ENCODE measurements at places on chromosomes 3 and 15.

- no peaks in the 10 kb centered on the region for H3K36me3 ChIP-seq
- no peak overlapping the region for H3K27ac ChIP-seq
- no peak overlapping the region for H3K4me3 ChIP-seq
- no peaks in the 10 kb centered on the region for H3K27me3 ChIP-seq
- no peaks in the 10 kb centered on the region for H3K4me1 ChIP-seq
These were observed 2.2 kb upstream of the SH3GL3 start for GRCh38 chr15:83444936-83445335.

DNA sequence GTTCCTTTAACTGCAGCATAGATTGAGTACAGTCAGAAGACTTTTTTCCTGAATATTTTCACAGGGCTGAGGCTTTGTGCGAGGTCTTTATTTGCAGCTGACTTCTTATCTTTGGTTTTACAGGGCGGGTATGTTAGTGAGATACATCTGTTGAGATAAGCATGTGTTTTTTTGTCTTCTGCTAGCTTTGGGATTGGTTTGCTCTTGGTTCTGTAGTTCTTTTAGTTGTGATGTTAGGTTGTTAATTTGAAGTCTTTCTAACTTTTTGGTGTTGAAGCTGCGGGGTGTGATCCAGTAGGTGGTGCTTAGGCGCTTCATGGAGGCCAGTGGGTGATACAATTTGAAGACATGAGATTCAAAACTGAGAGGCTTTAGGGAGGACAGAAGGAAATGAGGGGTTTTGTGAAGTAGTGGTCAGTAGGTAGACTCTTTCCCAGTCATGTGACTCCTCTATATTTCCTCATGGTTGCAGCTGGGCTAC lies 67.9 kb upstream of the TNFSF10 start:
- peaks cover 13% of the 10 kb centered on the region for H3K4me1 ChIP-seq
- H3K36me3 ChIP-seq = no peaks in the 10 kb centered on the region
- H3K27ac ChIP-seq = no peak overlapping the region
- no peaks in the 10 kb centered on the region for H3K27me3 ChIP-seq

- H3K27ac ChIP-seq = peak overlapping the region; percentile 89
- no peak for DNase-seq
- no peaks in the 10 kb centered on the region for H3K27me3 ChIP-seq
- peak overlapping the region; percentile 31 for H3K4me3 ChIP-seq
These were observed 72.6 kb upstream of the TNFSF10 start for GRCh38 chr3:172595664-172596393.

DNA sequence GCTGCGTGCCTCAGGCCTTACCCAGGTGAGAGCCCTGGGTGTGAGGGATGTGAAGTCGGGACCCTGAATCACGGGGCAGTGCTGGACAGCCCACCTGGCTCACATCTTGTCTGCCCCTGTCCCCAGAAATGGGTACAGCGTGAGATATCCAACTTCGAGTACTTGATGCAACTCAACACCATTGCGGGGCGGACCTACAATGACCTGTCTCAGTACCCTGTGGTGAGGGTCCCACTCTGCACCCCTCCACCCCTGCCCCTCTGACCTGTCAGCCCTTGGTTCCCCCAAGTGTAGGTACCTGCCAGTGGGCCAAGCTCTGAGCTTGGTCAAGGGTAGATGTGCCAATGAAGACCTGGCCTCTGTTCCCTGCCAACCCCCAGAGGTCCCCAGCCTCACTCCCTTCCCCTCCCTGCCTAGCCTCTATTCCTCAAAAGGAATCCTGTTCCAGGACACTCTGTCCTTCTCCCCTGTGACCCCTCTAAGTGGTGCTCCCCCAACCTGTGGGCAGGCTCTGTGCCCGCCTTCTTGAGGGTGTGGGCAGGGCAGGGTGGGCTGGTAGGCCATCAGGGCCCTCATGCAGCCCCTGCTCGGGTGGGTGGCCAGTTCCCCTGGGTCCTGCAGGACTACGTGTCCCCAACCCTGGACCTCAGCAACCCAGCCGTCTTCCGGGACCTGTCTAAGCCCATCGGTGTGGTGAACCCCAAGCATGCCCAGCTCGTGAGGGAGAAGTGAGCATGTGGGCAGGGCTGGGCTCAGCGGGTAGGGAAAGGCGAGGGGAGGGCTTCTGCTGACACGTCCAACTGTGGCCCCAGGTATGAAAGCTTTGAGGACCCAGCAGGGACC lies 25.1 kb downstream of the NBEAL2 start:
- no peaks in the 10 kb centered on the region for H3K4me1 ChIP-seq
- no peak overlapping the region for H3K27ac ChIP-seq
- DNase-seq = peak; percentile 35
- H3K27me3 ChIP-seq = no peaks in the 10 kb centered on the region
